ENCODE measurements at places on chromosomes 6 and 20. TPM values are rescaled to one million over a fixed set of nuclear protein-coding genes. Genes with fewer than 3 reads are reported as not detected.
A peak's percentile ranks its signal among the peaks of the same experiment; 100 is the strongest.

Gene GPR6
- polyA plus RNA-seq = not detected

DNA sequence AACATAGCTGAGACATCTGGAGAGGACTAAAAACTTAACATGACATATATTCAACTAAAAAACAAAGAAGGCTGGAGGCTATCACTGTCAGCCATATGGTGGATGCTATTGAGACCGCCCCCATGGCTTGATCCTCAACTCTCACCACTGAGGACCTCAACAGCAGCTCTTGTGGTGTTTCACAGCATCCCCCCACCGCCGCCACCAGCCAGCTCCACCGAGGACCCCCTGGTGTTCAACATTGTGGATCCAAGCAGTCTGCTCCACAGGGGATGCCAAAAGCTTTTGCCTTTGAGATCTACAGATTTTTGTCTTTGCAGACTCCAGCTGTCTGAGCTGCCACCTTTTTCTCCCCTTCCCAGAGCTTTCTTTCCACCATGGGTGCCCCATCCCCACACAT lies 64.6 kb downstream of the NUS1 start:
- no peak for DNase-seq

Gene LY6G5C
- 0.48 TPM for polyA plus RNA-seq

DNA sequence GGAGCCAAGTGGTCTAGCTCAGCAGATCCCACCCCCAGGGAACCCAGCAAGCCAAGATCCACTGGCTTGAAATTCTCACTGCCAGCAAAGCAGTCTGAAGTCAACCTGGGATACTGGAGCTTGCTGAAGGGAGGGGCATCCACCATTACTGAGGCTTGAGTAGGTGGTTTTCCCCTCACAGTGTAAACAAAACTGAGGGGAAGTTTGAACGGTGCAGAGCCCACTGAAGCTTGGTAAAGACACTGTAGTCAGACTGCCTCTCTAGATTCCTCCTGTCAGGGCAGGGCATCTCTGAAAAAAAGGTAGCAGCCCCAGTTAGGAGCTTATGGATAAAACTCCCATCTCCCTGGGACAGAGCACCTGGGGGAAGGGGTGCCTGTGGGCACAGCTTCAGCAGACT lies 819.5 kb upstream of the EPHA7 start:
- DNase-seq = no peak

DNA sequence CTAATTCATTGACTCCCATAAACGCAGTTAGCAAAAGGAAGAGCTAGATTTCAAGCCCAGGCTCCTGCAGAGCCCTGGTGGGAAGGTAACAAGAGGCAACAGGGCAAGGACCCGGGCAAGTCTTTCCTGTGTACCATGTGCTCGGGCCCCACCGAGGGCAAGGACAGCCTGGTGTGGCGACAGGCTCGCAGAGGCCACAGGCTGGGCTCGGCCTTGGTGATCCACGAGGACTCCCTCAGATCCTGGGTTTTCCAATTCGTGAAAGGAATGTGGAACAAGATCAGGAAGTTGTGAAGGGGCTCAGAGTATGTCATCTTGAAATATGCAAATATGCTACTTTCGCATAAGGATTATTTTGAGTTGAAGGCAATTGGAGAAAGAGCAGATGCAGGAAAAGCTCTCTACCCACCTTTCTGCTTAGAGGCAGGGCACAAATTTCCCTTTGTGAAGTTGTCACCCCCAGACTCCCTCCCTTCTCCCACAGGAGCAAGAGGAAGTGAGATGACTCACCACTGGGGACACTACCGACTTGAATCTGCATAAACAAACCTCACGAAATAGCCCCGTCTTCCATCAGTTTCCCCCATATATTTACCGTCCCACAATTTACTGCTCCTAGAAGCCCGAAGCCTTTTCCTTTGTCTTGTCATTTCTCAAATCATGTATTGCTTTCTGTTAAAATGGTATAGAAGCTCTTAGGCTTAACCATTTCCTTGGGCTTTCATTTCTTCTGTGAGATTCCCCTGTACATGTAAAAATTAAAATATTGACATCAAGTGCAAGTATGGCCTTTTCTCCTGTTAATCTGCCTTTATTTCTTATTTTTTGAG lies 79.0 kb downstream of the PSMG4 start:
- no peak for DNase-seq

DNA sequence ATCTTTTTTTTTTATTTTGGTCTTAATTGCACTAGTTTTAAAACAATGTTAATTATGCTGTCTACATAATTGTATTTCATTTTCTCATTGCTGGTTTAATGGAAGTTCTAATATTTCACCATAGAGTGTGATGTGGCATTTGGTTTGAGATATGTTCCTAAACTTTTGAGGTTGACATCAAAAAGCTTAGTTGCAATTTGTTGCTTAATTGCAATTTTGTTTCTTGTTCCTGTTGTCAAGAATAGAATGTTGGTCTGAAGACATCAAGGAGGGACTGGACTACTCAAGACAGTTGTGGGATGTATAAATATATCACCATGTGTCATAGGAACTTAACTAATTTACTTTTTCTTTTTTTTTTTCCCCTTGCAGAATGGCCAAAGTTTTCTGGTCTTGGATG lies 12.5 kb downstream of the HSF2 start:
- DNase-seq = no peak

Gene ZNF311
- not detected for polyA plus RNA-seq

- DNase-seq = no peak
Observed at GRCh38 chr20:5070570-5070969, 49.2 kb downstream of the PCNA start.

DNA sequence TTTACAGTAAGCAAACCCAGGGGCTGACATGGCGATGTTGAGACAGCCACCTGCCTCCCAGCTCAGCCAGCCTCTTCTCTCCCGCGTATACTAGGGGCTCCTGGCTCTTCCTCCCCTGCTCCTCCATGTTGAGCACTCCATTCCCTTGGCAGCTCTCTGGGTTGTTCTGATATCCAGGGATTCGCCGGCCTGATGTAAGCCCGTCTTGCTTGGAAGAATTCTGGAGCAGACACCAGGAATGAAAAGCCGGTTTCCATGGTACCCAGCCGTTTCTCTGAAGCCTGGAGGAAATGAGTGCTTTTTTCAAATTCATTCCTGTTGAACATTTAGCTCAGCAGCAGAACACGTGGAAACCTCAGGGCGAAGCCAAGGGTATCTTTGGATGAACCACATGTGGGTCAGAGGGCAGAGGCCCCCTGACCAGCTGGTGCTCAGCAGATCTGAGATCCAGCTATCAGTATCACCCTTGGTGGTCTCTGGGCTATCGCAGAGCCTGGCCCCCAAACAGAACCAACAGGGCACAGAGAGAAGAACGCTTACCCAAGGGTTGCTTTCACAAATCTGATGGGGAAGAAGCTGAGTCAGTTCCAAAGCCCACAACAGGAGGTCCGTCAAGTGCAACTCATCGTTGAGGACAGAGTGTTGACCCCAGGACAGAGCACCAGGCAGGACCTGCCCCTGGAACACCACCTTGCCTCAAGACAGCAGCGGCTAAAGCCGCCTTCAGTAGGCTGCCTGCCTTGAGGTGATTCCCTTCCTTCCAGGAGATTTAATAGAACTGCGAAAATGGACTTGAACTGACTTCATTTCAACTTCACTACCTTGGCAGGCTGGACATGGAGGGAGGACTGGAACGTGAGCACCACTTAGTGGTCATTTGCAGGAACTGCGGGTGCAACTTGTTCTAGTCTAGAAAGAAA lies 96.1 kb upstream of the RIN2 start:
- peak; percentile 46 for DNase-seq

Gene SMPD2
- polyA plus RNA-seq = 36.6 TPM

- DNase-seq = no peak
Observed at GRCh38 chr6:4872841-4873240, 96.6 kb downstream of the CDYL start.

Gene MLN
- polyA plus RNA-seq = not detected
